ENCODE measurements at places on chromosomes 11 and 22.

DNA sequence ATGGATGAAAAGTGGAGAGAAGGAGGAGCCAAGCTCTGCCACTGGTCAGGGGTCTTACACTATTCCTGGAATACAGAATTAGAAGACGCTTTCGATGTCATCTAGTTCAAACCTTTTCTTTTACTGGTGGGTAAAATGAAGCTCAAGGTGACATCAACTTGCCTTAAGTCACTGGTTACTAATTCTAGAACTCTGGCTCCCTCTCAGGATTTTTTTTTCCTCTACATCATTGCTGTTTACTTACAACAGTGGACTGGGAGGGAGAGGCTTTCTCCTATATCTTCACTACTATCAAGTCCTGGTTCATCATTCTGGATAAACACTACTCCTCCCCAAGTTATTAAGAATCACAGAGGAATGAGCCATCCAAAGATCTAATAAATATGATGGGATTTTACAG is 82.9 kb downstream of the ETS1 start:
- DNase-seq = no peak

DNA sequence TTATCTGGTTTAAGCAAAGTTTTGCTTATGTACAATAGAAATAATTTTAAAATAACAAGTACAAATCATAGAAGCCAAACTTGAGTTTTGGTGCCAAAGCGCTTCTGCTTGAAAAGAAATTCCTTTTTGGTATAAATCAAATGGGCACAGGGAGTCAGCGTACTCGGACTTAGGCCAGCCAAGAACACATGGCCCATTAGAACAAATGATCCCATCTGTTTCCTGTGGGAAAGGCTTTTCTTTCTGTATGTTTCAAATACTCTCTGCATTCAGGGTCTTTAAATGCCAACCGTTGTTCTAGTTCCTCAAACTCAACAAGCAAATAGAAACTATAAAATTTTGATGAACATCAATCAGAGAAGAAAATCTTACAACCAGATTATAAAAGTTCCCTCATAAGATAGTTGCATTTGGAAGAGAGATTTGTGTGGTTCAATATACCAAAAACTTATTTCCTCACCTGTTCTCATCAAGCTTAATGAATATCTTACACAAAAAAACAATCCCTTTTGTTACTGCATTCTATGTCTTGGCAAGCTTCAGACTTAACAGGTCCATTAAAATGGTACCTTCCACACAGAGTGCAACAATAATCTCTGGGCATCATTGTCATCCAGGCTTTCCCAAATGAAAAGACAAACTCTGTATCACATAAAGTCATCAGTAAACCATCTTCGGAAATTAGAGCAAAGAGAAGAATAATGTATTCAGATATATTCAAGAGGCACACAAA is 739.8 kb upstream of the API5 start:
- DNase-seq = no peak

DNA sequence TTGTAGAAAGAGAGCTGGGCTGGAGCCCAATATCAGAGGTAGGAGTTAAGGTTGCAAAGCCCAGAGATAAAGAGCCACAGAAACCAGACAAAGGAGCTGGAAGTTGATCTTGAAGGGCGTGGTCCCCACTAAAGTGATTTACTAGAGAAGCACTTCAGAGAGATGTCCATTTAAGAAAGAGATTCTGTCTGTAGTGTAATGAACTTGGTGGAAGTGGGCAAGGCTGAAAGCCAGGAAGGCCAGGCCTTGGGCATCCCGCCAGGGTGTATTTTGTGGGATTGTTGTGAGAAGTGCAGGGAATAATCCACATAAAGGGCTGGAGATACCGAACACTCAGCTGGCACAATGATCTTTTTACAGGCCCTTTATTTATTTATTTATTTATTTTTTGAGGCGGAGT is 1398.8 kb downstream of the TBC1D22A start:
- no peak for DNase-seq

GRCh38 chr11:1484695-1485503 is 1.7 kb downstream of the MOB2 start:
- DNase-seq = no peak

DNA sequence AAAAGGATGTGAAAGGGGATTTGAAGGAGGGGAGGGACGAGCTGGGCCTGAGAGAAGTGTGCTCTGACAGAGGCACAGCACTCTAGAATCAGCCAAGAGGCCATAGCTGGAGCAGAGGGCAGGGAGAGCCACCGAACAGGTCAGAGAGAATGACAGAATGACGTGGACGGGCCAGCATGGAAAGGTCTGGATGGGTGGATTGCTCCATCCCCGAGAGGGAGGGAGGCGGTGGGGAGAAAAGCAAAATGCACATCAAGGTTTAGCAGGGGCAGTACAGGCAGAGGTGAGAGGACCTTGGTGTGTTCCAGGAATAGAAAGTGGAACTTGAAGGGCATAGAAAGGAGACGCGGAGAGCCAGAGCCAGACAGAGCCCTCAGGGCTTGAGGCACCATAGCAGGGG is 6.9 kb downstream of the PMM1 start:
- DNase-seq = no peak

DNA sequence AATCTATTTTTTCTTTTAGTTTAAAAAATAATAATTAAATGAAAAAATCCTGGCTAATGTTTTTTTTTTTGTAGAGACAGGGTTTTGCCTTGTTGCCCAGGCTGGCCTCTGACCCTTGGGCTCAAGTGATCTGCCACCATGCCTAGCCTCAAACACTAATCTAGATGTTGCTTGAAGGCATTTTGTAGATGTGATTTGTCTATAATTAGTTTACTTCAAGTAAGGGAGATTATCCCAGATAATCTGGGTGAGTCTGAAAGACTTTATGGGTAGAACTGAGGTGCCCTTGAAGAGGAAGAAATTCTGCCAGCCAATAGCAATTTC is 38.6 kb upstream of the RBFOX2 start:
- no peak for DNase-seq

- no peak for DNase-seq
Measured at GRCh38 chr11:7964873-7965272, 374 bp downstream of the NLRP10 start.

GRCh38 chr11:10625982-10626311 is 57.5 kb upstream of the LYVE1 start:
- no peak for DNase-seq

DNA sequence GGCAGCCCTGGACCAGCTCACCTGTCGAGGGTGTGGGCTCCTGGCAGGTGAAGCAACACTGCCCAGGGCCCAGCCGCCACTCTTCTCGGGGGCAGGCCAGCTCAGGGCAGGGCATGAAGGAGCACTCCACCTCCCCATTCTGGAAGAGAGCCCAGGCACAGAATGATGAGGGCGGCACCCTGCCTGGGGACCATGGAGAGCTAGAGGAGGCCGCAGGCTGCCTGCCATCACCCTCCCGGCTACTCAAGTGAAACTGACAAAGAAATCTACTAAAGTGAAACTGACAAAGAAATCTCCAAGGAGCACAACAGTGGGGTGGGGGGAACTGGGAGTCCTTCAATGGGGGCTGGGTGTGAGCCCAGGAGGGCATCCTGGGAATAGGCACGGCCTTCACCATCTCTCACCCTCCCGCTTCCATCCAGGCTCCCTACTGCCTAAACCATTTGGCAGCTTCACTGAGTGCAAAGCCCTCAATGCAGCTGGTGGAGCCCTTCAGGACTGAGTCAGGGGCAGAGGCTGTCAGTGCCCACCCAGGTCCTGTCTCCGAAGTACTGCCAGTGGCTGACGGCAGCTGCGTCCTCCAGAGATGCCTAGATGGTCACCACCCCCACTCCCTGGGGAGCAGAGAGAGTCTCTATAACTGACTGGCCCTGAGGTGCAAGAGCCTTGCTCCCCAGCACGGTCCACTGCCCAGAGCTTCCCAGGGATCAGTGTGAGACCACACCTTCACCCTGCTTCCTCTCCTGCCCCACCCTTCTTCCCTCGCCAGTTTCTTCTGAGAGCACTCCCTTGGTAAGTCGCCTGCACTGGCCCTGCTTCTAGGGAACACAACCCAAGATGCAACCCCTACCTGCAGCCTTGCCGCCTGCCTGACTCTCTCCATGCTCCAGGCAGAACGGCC is 21.7 kb downstream of the VWCE start:
- no peak for DNase-seq

All from astrocyte of the cerebellum (primary cell).